ENCODE measurements at places on chromosomes 16 and 17.

GRCh38 chr16:8961811-8962390 is 1.8 kb downstream of the USP7 start:
- DNase-seq: no peak

GRCh38 chr17:752620-753219 is 656 bp upstream of the GEMIN4 start:
- peak; percentile 73 for DNase-seq

GRCh38 chr17:78022425-78022824 is 63.9 kb downstream of the TNRC6C start:
- no peak for DNase-seq

GRCh38 chr16:84096447-84097005 is 20.2 kb downstream of the MBTPS1 start:
- peak; percentile 77 for DNase-seq

DNA sequence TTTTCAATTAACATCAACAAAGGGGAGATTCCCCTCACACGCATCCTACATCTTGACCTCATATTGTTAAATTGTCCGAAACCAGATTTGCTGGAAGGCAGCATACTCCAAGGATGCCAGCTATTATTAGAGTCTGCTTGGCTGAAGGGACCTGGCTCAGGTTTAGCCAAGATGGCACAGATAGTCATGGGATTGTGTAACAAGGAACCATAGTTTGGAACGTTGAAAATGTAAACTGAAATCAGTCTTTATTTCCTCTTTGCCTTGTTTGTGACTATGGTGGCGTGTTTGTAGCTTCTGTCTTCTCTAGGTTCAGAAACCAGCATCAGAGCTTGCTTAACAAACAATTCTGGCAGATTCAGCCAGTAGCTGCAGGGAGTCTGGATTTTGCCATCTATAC is 5.9 kb downstream of the ARSG start:
- DNase-seq: no peak
